ENCODE measurements at places on chromosomes 6 and 20. TPM values are rescaled to one million over a fixed set of nuclear protein-coding genes. Genes with fewer than 3 reads are reported as not detected.

PERP gene
- total RNA-seq, result 23.7 TPM

PAX1 gene
- total RNA-seq, result not detected

VARS2 gene
- 26.0 TPM for total RNA-seq

MAS1 gene
- total RNA-seq, result 0.27 TPM

MYB gene
- total RNA-seq, result not detected

GRCh38 chr20:39775110-39775509, 813.0 kb downstream of the DHX35 start:
- peak; percentile 30 for DNase-seq

DNA sequence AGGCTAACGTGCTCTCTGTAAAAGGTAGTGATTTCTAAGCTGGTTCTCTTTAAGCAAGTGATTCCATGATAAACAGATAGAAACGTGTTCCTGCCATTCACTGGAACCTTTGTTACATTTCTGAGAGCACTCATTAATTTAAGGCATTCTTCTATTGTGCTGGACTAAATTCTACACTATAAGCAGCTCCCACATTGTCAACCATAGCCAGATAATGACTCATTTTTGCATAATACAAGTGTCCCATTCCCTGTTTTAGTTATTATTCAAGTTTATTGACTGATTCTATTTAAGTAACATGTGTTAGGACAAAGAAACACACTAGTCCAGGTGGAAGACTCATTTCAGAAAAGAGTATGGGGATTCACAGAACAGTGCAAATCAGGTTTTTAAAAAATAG, 13.5 kb upstream of the XRN2 start:
- DNase-seq, result no peak

- no peak for DNase-seq
Measured at GRCh38 chr20:25084626-25085187, 2.8 kb upstream of the VSX1 start.

DNA sequence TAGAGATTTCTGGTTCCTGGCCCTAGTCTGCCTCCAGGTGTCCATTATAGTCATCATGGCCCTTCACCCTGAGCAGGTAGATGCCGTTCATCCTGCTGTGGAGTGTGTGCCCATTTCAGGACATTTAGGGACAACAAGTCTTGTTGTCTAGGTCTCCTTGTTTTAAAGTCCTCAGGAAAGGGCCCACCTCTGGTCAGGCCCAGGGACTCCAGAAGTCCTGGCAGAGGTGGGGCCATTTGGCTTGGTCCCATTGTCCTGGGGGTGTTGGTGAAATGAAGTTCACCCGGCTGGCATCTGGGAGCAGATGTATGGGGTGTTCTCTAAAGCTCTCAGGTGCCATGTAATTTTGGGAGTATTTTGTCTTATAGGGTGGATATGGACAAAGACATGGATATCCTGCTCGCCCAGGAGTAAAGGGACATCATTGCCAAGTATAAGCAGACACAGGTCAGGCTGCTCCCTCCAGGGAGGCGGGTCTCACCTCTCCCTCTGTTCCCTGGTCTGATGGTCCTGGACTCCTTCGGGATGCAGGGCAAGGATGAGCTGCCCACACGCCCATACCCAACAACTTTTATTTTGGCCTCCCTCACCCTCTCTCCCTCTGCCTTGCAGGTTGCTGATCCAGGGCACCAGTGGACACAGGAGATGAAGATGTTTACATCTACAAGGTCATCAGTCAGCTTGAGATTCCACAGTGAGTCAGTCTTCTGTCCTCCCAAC, 31.7 kb upstream of the MAS1L start:
- no peak for DNase-seq

GRCh38 chr20:63072991-63073737, 66.4 kb upstream of the BHLHE23 start:
- DNase-seq, result no peak

DNA sequence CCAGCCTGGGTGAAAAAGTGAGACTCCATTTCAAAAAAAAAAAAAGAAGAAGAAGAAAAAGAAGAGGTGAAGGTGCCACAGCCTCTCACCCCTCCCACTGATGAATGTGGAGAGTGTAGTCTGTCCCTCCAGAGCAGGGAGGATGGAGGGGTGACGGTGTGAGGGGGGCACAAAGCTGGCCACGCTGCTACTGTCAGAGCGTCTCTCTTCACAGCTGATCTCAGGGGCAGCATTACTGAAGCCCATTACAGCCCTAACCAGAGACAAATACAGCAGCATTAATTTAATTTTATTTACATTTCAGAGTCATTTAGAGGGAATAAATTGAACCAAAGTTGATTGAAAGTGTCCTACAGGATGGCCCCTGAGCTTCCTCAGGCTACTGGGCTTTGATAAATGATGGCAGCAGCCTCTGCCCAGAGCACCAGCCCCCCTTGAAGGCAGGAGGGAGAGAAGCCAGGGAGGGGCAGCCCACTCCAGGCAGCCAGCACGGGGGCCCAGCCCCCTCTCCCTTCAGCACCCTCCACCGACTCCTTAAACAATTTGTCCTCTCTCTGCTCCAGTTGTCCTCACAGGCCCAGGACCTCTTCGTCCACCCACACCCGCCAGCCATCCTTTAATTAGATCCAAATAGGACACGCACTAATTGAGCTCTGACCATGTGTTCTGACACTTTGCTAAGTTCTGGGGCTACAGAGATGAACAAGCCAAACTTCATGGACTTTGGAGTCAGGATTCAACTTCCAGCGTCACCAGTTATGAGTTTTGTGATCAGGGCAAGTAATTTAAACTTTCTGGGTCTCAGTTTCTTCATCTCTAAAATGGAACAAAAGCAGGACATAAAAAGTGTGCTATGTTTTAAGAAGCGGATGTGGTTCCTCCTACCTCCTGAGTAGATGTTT, 18.6 kb upstream of the ZFAND3 start:
- DNase-seq, result no peak

DNA sequence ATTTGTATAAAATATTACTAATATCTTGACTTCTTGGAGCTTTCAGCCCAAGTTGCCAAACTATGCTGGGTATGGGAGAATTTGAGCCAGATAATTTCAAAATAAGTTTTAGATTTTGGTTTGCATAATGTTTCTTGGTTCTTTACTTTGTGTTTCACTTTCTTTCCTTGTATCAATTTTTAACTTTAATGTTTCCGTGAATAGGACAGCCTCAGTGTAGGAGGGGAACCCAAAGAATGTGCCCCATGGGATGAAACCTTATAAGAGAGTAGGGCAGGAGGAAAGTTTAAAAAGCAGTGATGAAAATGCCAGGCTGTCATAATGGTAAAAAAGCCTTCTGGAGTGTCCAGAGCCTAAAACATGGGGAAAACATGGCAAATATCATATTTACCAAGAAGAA, 252.4 kb upstream of the IRAK1BP1 start:
- no peak for DNase-seq

DNA sequence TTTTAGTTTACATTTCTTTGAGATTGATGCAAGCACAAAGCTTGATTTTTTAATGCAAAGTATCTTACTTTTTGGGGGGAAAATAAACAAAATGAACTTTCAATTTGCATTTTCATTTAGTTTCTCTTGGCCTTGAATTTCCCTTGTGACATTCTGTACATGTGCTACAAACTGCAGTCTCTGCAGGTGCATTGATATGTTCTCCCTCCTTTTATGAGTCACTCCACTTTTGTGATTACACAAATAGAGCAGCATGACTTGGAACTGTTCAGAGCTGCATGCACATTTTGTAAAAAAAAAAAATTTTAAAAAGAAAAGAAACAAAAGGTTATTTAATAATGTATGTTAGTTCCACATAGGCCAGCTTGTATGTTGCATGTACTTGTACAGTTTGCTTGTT, 220.0 kb upstream of the KCNQ5 start:
- DNase-seq, result no peak

GRCh38 chr6:132736239-132736638, 21.5 kb downstream of the VNN2 start:
- no peak for DNase-seq

GRCh38 chr6:40778196-40778595, 191.0 kb upstream of the LRFN2 start:
- no peak for DNase-seq

DNA sequence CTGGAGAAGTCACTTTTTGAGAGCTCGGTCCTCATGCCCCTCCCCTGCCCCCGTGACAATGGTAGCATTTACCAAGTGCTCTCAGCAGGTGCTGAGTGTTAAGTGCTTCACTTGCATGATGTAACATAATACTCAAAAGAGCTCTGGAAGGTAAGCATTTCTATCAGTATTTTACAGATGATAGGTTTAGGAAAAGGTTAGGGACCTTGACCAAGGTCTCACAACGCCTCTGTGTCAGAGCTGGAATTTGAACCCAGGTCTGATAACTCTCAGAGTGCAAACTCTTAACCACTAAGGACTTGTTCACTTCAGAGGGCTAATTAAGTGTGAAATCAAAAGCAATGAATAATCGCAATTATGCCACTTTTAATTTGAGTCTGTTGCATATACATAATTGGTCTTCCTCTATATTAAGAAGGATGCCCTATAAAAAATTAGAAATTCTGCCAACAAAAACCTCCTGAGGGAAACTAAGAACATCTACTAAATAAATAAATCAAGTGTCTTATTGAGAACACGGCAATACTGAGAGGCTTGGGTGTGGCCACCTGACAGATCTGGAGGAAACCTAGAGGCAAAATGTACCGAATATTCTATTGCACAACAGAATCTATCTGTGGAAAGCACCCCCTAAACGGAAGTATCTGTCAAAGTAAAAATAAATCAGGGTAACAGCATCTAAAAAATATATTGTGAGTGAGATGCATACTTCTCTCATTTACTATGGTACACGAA, 109.8 kb downstream of the BACH2 start:
- DNase-seq, result no peak

GRCh38 chr20:10540636-10541493, 105.8 kb downstream of the SLX4IP start:
- no peak for DNase-seq

DNA sequence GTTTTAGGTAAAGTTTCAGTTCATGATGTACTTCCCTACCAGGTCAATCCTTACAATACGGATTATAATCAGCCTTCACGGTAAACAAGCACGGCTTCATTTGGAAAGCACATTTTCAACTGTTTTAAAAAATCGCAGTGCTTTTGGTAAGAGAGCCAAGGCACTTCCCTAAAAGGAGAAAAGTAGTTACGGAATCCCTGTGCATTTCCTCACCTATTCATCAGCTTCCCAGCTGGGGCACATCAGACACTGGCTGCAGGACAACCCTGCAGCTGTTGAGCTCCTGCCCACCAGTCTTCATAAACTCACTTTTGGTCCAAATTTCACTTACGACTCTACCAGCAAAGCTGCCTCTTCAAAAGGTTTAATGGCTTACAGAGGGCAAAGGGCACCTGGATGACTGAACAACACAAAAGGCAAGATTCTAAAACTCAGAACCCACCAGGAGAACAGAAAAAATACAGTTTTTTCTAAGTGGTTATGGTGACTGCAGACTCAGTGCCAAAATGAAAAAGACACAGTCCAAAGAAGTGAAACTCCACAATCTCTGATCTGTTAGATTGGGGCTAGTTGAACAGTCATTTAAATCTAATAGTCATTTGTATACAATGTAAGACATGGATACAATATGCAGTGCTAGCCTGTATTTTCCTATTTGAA, 7.5 kb downstream of the SNX5 start:
- DNase-seq, result no peak

DNA sequence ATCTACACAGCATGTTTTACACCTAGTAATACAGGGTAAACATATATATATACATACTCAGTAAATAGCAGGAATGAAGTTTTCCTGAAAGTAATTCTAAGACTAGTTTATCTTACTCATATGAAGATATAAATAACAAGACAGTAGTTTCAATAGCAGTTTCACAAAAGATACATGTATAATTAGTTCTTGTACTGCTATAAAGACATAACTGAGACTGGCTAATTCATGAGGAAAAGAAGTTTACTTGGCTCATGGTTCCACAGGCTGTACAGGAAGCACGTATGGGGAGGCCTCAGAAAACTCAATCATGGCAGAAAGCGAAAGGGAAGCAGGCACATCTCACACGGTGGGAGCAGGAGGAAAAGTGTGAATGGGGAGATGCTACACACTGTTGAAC, 16.9 kb downstream of the RARS2 start:
- DNase-seq, result no peak

GRCh38 chr20:11849270-11849915, 68.3 kb upstream of the BTBD3 start:
- DNase-seq, result no peak

Data from thoracic aorta (tissue), 2 donors.